GM12891 (cell line): ENCODE measurements at places on chromosomes 3 and 15.

GRCh38 chr3:104279617-104280016, 1087.1 kb upstream of the ALCAM start:
- DNase-seq, result no peak

GRCh38 chr3:128356822-128357221, 109.9 kb downstream of the DNAJB8 start:
- no peak for DNase-seq

DNA sequence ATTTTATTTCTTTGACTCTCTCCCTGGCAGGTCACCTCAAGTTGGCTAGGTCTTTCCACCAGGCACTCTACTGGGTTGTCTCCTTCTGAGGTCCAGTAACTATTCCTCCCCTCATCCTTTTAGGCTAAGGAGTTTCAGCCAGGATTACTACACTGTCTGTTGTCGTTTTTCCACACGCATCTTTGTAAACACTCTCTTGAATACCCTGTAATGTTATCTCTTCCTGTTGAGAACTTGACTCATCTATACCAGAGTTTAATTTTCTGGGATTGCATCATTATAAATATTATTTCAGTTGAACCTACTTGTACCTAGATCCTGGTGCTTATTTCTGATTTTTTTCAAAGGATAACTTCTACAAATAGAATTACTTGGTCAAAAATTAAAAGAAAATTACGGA, 138.3 kb downstream of the SQOR start:
- DNase-seq, result no peak

GRCh38 chr3:122331886-122332285, 6.8 kb downstream of the CSTA start:
- DNase-seq, result no peak

DNA sequence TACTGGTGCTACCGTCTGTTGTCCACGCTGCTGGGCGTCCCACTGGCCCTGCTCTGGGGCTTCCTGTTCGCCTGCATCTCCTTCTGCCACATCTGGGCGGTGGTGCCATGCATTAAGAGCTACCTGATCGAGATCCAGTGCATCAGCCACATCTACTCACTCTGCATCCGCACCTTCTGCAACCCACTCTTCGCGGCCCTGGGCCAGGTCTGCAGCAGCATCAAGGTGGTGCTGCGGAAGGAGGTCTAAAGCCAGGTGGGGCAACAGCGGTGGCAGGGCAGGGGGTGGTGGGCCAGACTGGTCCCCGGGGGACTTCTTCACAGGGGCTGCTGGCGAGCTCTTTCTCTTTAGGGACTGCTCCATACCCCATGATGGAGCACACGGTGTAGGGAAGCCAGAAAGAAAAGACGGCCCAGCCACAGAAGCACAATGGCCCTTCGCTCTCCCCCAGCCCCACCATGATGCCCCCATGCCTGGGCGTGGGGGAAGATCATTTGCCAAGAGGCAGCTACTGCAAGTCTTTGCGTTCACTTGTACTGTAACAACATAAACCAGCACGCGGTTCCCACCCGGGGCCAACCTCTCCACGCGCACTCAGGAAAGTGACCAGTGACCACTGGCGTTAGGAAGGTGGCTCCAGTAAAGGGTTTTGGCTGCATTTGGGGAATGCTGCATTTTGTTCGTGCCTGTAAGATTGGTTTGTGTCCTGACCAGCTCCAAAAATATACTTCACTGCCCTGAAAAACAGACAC, 12.2 kb downstream of the CAV3 start:
- DNase-seq, result no peak

- DNase-seq, result no peak
These were observed 143.0 kb downstream of the EPHB1 start for GRCh38 chr3:134938029-134938525.

DNA sequence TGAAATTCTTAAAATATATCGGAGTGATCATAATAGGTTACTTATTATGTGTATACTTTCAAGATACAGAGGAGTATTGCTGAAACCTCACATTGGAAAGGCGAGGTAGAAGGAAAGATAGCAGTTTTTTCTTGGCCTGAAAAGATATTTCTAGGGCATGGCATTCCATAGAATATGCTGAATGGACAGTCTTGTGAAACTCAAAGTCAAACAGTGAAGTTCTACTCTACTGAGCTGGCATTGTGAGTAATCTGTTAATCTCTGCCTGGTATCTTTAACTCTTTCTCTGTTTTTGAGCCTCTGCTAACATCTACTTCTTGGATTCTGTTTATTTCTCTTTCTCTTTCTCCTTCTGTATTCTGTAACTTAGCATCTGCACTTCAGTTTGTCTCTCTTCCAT, 176.3 kb upstream of the ZBTB20 start:
- no peak for DNase-seq

DNA sequence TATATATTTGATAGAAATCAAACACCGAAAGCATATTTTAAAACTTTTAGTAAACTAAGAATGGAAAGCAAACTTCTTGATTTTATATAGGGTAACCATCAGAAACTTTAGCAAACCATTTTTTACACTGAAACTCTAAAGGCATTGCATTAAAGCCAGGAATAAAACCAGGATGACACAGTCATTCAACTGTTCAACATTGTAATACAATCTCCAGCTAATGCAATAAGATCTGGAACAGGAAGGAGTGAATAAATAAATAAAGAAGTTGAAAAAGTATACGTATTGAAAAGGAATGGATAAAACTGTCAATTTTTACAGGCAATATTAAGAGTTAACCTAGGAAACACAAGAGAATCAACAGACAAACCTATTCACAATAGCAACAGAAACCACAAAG, 181.9 kb upstream of the TTC14 start:
- DNase-seq, result no peak

DNA sequence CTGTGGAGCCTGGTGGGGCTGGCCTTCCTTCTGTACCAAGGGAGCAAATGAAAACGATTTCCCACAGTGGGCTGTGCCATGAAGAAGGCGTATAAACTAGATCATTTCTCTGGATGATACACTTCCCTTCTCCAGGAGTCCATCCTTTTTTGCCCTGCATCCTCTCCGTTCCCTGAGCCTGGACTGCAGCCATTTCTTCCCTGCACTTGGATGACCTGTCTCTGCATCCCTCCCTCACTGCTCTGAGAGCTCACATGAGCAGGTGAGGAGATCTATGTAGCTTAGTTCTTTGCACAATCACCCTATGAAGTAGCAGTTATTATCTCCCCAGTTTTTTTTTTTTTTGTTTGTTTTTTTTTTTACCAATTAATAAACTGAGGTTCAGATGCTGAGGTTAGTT, 46.7 kb downstream of the IQSEC1 start:
- DNase-seq, result no peak

GRCh38 chr3:11230832-11231231, 41.4 kb upstream of the ATG7 start:
- DNase-seq, result no peak

GRCh38 chr3:139084176-139084575, 39.5 kb upstream of the PRR23C start:
- DNase-seq, result no peak

GRCh38 chr15:79540551-79540950, 108.4 kb downstream of the MINAR1 start:
- DNase-seq, result no peak

- no peak for DNase-seq
These were observed 36.4 kb downstream of the ST8SIA2 start for GRCh38 chr15:92430069-92430440.

DNA sequence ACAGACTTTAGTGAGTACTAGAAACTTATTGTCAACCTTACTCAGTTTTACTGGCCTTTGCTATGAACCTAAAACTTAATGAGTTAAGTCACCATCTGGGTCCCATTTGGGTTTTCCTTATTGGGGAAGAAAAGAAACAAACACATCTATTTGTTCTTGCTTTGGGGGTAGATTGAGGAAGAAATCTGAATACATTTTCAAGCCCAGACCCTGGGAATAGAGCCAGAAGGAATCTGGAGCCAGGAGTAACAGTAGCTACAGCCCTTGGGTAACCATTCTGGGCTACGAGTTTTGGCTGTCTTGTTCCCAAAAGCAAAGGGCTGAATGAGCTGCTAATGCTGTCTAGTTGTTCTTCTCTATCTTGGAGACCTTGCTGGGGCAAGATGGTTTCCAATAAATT, 16.5 kb downstream of the SLC12A1 start:
- DNase-seq, result no peak

- no peak for DNase-seq
These were observed 112.2 kb downstream of the CHL1 start for GRCh38 chr3:308597-309321.
